Bone marrow (tissue), 2 donors: ENCODE measurements at places on chromosomes 13 and 19.

DNA sequence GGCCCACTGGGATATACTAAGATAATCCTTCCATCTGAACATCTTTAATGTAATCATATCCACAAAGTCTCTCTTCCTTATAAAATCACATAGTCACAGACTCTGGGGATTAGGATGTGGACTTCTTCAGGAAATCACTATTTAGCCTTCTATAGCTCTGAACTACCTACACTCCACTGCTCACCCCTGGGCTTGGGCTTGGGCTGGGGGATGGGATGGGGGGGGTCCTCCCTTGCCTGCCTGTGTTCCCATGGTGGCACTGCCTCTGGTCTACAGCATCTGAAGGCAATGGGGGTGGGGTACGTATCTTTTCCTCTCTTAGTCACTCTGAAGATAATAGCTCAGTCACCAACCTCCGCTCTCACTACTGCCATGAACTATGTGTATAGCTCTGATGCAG lies 67.8 kb upstream of the SERTM1 start:
- no peak for DNase-seq

GRCh38 chr19:33445442-33446329 lies 72.2 kb downstream of the CEBPG start:
- no peak for DNase-seq

DNA sequence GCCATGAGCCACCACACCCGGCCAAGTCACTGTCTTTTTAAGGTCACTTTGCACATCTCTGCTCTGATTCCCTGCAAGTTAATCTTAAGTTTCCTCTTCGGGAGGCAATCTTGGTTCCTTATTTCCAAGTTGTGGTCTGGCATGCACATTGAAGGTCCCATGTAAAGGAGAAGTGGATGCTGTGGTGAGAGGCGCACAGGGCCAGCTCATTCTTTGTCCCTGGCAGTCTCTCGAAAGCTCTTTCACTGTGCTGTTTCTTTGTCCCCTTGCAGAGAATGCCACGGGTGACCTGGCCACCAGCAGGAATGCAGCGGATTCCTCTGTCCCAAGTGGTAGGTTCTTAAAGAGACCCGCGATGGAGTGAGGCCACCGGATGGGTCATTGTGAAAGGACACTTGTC lies 16.4 kb upstream of the C19orf33 start:
- no peak for DNase-seq

DNA sequence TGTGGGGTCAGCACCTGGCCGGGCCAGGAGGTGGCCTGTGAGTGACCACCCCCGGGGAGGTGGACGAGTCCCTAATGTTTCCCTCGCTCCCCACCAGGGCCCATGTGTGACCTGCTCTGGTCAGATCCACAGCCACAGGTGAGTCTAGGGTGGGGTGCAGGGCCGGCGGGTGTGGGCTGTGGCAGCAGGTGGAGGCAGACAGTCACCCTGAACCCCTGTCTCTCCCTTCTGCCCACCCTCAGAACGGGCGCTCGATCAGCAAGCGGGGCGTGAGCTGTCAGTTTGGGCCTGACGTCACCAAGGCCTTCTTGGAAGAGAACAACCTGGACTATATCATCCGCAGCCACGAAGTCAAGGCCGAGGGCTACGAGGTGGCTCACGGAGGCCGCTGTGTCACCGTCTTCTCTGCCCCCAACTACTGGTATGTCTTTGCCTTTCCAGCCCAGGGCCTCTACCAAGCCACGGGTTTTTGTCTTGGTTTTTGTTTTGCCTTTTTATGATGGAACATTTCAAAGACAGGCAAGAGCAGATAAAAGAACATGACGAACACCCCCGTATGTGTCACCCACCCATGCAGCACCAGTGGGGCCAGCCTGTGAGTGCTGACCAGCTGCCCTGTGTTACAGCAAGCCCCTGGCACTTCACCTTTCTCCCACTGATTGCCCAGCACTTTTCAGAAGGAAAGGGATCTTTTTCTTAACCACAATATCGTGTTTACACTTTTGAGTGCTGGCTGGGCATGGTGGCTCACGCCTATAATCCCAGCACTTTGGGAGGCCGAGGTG lies 24.9 kb downstream of the CCDC8 start:
- no peak for DNase-seq

- DNase-seq, result no peak
Observed at GRCh38 chr19:54949412-54949811, 2.1 kb upstream of the NLRP7 start.

DNA sequence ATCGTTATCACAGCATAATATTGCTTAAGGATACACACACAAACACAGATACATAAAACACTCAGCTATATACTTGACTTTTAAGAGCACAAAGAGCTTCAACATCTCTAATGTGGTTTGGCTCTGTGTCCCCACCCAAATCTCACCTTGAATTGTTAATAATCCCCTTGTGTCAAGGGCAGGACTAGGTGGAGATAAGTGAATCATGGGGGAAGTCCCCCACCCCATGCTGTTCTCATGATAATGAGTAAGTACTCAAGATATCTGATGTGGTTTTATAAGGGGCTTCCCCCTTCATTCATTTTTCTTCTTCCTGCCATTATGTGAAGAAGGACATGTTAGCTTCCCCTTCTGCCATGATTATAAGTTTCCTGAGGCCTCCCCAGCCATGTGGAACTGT lies 481.4 kb downstream of the PCDH9 start:
- DNase-seq, result no peak

DNA sequence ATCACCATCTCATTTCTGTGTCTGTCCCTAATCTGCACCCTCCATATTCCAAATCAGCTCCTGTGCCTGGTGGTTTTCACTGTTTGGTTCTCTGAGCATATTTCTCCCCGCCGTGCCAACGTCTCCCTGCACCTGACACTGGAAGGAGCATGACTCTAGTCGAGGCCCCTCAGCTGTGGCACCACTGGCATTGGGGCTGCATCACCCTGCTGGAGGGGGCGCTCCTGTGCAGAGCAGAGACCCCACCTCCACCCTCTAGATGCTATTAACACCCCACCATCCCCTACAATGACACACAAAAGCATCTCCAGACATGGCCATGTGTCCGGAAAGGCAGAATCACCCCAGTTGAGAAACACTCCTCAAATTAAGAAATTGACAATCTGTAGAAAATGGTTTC lies 20.8 kb downstream of the ZSCAN5C start:
- DNase-seq, result no peak

- DNase-seq, result no peak
Observed at GRCh38 chr19:13118424-13119193, 545 bp downstream of the NACC1 start.

- DNase-seq, result no peak
Observed at GRCh38 chr19:10021863-10022262, 8.6 kb downstream of the RDH8 start.

GRCh38 chr19:49894011-49894664 lies 2.5 kb downstream of the IL4I1 start:
- no peak for DNase-seq

GRCh38 chr19:51158474-51159129 lies 16.5 kb downstream of the SIGLEC7 start:
- peak; percentile 60 for DNase-seq

GRCh38 chr19:38715555-38715954 lies 28.7 kb downstream of the CAPN12 start:
- no peak for DNase-seq

GRCh38 chr13:30466358-30466714 lies 600 bp upstream of the HMGB1 start:
- DNase-seq, result no peak

DNA sequence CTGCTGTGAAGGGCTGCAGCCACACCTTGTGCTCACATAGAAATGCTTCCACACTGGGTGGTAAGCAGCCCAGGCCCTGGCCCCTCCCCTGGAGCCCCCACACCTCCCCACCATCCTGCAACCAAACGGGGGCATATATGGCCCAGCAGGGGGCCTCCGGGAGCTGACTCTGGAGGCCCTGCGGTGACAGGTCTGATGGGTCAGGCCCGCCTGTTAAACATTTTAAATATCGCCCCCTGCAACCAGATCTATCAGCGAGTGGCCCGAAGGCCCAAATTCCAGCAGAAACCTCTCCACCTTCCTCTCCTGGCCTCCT lies 48.0 kb upstream of the KATNAL1 start:
- no peak for DNase-seq

- no peak for DNase-seq
Observed at GRCh38 chr19:14577885-14578427, 4.9 kb upstream of the CLEC17A start.

DNA sequence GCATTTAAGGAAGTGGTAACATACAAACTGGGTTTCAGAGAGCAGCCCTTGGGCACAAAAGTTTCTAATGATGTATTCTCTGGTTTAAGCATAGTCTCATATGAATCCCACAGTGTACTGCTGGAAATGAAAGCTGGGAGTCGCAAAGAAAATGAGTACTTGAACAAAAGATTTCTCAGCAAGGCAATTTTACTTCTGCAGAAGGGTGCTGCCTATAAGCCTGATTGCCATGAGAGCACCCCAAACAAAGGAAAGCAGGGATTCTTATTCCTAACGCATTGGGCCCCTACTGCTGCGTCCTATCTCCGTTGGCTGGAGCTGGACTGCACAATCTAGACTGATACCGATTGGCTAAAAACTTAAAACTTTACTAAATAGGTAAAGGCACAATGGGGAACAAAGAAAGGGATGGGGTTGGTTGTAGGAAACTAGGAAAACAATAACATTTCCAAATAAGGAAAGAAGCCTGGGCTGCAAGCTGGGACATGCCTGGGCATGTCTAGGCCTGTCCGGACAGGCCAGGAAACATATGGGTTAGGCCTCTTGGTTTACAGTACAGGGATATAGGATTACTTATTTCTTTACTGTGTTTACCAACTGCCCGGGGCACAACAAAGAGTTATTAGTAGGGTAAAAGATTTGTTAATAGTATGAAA lies 27.4 kb upstream of the VN1R4 start:
- no peak for DNase-seq

DNA sequence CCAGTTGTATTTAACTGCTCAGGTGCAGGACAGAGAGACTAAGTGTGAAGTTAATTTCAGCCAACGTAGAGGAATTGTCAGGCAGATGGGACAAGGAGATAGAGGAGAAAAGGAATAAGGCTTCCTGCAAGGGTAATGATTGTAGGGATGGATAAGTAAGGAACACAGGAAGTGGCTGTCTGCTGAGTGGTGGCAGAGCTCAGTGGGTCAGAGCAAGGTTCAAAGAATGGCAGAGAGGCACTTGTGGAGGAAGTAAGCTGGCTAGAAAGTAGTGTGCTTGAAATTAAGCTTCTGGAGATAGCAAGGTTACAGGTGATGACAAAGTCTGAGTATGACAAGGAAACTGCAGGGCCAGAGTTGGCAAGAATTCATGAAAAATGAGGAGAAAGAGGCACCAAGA lies 47.9 kb downstream of the USPL1 start:
- DNase-seq, result no peak

DNA sequence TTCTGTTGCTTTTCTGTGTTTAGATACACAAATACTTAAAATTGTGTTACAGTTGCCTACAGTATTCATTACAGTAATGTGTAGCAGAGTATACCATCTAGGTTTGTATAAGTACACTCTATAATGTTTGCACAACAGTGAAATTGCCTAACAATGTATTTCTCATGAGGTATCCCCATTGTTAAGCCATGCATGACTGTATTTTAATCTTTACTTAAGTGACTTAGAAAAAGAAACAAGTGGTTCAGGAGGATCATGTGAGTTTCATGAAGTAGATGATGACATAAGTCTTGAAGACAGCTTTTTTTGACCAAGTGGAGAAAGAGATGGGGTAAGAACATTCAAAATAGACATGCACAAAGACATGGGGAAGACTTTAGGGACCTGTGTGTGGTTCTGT lies 8.4 kb upstream of the KCTD4 start:
- DNase-seq, result no peak

DNA sequence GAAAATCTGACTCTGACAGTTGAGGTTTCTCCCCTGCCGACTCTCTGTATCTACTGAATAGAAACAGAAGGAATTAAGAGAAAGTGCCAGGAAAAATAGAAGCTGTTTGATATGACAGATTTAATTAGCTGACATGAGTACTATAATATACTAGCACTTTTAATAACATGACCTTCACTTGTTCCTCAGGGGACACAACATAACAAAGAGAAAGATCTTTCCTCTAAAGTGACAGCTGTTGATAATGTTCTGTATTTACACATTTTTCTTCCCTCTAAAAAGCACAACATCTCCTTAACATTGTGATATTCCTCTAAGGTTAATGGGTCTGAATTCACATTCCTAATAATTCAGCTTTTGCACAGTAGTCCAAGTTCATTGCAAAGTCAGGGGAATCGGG lies 1136.0 kb downstream of the PCDH17 start:
- no peak for DNase-seq

DNA sequence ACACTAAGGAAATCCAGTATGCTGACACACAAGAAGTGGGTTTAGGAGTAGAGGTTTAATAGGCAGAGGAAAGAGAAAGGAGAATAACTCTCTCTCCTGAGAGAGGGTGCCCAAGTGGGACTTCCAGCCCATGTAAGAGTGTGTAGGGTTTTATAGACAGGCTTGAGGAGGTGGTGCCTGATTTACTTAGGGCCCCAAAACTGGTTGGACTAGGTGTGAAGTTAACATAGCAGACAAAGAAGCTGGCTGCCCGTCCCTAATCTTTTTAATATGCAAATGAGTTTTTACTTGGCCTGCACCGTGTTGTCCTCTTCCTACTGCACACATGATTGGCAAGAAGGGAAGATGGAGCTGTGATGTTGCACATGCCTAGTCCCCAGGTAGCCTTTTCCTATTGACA lies 752.5 kb upstream of the SLITRK5 start:
- DNase-seq, result no peak
